AG09309 (cell line): ENCODE measurements at places on chromosomes 4 and X.

DNA sequence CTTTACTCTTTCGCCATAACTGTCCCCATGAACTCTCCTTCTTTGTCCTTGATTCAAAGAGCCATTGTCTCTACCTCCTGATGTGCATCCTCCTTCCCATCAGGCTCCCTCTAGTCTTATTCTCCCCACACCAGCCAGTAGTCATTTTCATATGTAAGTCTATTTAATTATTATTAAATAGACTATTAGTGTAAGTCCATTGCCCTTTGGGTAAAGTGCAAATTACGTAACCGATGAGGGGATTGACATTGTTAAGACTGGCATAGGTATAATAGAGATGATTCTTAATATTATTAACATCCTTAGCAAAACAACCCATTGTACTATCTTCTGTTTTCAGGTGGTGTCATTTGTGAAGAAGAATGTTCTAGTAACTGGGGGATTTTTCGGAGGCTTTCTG lies 16.7 kb downstream of the CMC4 start:
- DNase-seq, result no peak

DNA sequence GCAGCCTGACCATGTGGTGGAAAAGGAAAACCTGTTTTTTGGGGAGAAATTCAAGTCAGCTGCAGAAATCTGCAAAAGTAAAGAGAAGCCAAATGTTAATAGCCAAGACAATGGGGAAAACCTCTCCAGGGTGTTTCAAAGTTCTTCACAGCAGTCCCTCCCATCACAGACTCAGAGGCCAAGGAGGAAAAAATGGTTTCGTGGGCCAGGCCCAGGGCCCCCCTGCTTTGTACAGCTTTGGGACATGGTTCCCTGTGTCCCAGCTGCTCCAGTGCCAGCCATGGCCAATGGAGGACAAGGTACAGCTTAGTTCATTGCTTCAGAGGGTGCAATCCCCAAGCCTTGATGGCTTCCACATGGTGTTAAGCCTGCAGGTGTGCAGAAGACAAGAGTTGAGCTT lies 15.2 kb upstream of the YTHDC1 start:
- DNase-seq, result no peak

DNA sequence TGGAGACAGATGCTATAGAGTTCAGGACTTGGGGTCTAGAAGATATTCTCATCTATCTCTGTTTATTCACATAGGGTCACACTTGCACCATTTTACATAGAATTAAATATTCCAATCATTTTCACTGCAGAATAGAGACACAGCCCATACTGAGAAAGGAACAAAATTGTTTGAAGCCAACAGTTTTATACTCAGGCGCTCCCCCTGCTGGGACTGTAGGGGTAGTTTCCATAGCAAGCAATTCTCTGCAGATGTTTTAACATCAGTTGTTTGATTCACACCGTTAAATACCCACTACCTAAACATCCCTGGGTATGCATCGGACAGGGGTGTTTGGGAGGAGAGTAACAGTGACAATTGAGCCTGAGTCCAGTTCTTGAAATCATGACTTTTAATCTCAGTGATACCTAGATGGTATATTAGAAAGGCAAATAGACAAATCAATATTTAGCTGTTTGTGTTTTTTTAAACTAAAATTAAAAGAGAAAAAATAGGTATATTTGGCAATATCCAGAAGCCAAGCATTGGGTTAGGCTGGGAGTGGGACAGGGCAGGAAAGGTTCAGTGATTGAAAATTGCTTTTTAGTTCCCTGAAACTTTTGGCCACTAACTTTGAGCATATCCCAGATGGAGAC lies 33.8 kb downstream of the LONRF3 start:
- no peak for DNase-seq

DNA sequence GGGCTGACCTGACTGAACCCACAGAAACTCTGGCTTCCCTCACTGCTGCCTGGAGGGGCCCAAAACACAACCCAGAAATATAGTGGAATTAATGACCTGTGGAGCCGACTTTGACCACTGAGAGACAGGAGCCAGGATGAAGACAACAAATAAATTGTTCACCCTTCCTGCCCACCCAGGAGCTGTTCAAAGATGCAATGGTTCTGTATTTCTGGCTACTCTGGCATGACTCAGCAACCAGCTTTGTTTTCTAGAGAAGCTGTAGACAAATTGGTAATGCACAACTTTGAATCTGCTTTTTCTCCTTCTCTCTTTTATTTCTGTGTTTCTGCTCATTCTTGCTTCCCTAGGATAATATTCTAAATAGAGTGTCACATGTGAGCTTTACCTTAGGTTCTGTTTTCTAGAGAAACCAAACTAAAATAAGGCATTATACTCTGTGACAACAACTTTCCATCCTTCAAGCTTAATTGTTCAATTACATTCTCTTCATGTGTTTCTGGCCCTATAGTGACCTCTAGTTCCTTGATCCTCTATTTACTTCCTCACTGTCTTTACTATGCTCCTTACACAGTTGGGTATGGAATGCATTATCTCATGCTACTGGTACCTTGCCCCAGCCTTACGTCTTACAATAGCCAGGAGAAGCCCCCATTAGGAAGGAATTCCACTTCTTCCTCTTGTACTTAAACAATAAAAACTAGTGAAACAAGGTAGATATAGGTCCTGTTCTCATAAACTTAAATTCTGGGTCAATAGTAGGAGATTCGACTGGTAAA lies 6.5 kb upstream of the PRKG2 start:
- DNase-seq, result no peak

DNA sequence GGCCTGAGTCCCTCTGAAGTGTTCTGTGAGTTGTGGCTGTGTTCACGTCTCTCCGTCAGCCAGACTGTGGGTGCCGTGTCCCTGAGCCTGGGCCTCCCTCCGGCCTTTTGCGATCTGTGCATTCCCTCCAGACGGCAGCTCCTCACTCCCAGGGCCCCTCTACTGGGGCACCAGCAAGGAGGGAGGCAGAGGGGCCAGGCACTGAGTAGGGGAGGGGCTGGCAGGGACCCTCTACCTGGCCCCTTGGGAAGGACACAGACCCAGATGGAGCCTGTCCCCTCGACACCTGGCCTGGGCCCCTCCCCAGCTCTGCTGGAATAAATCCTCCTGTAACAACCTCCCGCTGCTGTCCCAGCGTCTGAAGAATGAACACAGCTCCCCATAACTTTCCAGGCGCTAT lies 110.0 kb upstream of the NKX1-1 start:
- no peak for DNase-seq

GRCh38 chr4:913280-913618 lies 18.9 kb downstream of the GAK start:
- DNase-seq, result no peak

- no peak for DNase-seq
These were observed 62.5 kb upstream of the MND1 start for GRCh38 chr4:153282023-153282422.

DNA sequence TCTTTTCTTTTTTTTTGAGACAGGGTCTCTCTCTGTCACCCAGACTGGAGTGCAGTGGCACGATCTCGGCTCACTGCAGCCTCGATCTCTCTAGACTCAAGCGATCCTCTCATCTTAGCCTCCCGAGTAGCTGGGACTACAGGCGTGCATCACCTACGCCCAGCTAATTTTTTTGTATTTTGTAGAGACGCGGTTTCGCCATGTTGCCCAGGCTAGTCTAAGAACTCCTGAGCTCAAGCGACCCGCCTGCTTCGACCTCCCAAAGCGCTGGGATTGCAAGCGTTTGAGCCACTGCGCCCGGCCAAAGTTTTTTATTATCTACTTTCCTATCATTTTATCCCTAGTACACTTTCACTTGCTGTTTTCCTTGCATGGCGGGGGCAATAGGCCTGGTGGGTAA lies 1.4 kb downstream of the UBA6 start:
- no peak for DNase-seq

GRCh38 chr4:2696423-2696822 lies 59.7 kb downstream of the TNIP2 start:
- DNase-seq, result no peak

GRCh38 chrX:63929608-63930007 lies 144.6 kb upstream of the ARHGEF9 start:
- no peak for DNase-seq

DNA sequence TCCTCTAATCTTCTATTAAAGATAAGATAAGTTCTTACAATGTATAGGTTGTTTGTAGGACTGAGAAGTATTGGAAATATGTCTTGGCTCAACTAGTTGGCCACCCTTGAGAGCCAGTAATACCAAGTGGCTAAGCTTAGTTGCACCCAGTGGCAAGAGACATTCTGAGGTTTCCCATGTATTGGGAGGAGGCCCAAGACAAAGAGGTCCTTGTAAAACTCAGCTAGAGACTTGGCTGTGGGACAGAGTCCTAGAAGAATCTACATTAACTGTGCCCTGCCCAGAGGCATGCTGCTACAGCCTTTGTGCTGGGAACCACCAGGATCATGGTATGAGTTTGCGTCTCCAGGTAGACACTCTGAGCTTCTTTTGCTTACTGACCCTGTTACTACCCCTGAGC lies 41.9 kb upstream of the SLC4A4 start:
- DNase-seq, result no peak

DNA sequence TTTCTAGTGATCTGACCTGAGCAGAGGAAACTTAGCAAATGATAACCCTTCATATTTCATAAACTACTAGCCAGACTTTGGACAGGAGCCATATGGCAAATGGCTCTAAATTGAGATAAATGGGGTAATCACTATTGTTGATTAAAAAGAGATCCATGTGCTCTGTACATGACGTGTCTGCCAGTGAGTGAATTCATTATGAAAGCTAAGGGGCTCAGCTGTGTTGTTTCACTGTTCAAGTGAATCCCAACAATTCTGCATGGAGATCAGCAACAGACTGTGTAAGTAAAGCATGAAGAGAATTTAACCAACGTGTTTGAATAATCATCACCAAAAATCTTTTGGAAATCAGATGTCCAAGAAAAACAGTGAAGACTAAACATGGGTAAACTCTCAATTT lies 9.5 kb upstream of the QRFPR start:
- no peak for DNase-seq

DNA sequence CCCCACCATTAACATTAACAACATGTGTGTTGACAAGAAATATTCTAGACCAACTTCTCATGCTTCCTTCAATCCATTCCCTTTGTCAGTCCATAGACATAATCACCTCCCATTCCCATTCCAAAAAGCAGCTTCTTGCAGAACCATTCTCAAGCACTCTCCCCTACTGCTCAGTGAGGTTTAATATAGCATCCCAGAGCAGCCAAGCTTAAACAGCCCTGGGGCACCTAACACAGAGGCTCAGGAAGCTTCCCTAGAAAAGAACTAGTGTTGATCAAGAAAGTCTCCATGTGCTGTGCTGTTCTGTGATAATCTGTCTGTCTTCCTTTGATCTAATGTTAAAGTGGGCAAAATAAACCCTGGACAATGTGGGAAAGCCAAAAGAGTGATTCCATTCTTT lies 174.2 kb upstream of the NOCT start:
- DNase-seq, result no peak

- no peak for DNase-seq
These were observed 14.1 kb upstream of the SCRG1 start for GRCh38 chr4:173413036-173413435.

DNA sequence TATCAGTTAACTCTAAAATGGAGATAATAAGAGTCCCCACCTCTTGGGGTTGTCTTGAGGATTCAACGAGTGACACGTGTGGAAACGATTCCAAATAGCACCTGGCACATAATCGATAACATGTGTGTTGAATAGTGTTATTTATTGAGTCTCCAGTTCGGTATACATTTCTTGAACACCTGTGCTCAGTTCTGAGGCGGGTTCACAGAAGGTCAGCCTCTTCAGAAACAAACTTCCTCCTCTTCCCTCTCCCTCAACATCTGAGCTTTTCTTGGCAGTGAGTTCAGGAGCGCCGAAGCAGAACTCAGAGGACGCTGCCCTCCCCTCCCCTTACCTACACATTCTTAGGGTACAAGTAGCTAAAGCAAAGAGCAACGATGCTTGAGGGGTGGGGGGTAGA lies 934 bp downstream of the PDHA1 start:
- DNase-seq, result no peak

DNA sequence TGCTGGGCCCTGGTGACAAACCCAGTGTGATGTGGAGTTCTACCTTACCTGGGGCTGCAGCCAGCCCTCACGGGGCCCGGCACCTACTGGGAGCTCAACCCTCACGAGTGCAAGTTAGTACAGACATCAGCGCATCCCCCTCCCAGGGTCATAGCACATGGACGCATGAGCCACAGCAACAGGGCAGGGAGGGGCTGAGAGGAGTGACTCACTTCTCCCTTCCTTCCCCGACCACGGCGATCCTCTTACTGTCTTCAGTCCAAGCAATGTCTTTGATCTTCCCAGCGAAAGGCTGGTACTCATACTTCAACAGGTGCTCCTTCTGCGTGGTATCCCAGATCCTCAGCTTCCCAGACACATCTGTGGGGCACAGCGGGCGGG lies 17.8 kb downstream of the WDR1 start:
- no peak for DNase-seq

- DNase-seq, result no peak
These were observed 29.9 kb downstream of the SOWAHB start for GRCh38 chr4:76867880-76868655.
